Parietal lobe (tissue), 2 donors: ENCODE measurements at places on chromosomes 5 and 9. TPM values are rescaled to one million over a fixed set of nuclear protein-coding genes. Genes with fewer than 3 reads are reported as not detected.

Gene PCDHA11
- total RNA-seq = 80.4 TPM

Gene CIZ1
- 56.3 TPM for total RNA-seq

Gene ANKRD18B
- not detected for total RNA-seq

Gene LIX1
- total RNA-seq = 5.9 TPM

Gene PCDHB13
- total RNA-seq = 29.7 TPM

Gene AK3
- total RNA-seq = 36.0 TPM

Gene LHFPL2
- 27.2 TPM for total RNA-seq

Gene OR1Q1
- not detected for total RNA-seq

Gene FGF1
- 3.4 TPM for total RNA-seq
